ENCODE measurements at places on chromosomes 7 and 10.

- DNase-seq, result peak; percentile 65
These were observed 679 bp downstream of the ARF5 start for GRCh38 chr7:127588697-127589482.

- DNase-seq, result no peak
These were observed 131.0 kb upstream of the ZNF804B start for GRCh38 chr7:88628363-88629085.

DNA sequence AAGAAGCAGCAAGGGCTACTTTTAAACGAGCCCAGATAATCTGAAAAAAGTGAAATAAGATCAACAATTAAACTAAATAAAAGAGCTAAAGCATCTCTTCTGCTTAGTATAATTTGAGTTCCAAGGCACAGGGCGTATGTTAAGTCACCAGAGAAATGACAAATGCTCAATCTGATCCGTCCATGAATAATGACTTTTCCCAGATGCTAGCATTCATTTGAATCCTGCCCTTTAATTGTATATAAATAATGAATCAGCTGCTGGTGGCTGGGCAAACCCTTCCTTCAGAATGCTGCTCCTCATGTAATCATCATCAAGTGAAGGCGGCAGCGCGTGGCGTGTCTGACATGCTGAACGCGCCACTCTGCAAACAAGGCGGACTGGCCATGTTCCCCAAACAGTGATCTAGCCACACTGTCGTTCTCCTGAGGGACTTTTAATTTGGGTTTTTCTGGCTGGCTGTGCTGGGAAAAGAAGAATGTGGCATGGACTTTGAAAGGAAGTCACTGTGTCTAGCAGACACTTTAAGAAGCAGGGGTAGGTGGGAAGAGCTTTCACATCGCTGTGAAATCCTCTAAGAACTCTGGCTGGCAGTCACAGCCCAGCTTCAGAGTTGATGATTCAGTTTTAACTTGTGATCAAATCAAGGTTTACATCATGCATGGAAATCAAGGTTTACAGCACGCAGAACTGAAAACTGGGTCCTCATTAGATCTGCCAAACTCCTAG lies 70.7 kb downstream of the BEND7 start:
- DNase-seq, result no peak

- DNase-seq, result peak; percentile 77
These were observed at the start of gene HTR7 for GRCh38 chr10:90857635-90858460. Gene HTR7, minus strand, starts transcription at chr10:90858039. Its CDS starts 368 bp downstream, at chr10:90857671.

DNA sequence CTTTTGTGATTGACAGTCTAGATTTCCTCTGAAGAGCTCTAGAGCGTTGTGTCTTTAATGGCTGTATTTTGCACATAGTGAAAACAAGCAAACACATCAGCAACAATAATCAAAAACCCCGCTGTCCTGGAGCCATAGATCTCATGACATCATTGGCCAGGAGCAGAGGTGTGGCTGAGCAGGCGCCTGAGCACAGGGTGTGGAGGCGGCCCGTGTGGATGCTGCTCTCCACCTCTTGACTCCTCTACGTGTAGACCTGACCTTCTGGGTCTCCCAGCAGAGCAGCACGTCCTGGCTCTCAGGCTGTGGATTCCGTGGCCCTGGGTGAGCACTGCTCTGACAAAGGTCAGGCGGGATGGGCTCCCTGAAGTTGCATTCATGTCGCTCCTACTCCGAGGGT lies 63.0 kb upstream of the INSYN2A start:
- no peak for DNase-seq

- DNase-seq, result no peak
These were observed 6.6 kb upstream of the ITIH2 start for GRCh38 chr10:7696545-7696944.

DNA sequence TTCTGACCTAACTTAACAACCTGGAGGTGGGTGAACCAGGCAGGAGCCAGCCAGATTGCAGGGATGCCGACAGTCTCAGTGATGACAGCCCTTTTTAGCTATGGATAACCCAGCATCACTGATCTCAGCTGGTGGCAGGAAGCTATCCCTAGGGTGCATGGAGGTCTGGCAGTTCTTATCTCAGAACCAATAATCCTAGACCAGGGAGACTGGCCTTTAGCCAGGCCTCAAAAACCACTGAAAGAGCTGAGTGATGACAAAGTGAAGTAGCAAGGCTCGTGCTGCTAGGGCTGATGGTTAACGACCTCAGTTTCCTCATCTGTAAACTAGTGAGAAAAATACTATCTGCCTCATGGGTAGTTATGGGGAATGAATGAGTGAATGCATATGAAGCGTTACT lies 112.5 kb downstream of the RALA start:
- DNase-seq, result no peak

GRCh38 chr7:43868681-43869005 lies 674 bp downstream of the MRPS24 start:
- DNase-seq, result no peak

- no peak for DNase-seq
These were observed 11.4 kb upstream of the SCART1 start for GRCh38 chr10:133442191-133442966.

DNA sequence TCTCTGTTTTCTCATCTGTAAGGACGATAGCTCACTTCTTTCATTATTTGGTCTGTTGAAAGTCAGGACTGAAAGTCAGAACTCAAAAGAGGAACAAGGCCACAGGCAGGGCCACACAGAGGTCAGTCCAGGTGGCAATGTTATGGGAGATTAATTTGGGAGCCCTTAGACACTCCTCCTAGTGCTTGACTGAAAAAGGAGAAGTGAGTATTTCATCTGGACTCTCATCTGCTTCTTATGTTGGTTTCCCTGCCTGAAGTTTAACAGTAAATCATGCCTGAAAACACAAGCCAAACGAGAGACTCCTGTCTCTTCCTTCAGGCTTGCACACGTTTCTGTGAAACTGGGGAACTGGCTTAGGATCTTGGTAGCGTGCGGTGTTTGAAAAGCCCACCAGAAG lies 248.5 kb downstream of the BUB3 start:
- no peak for DNase-seq

DNA sequence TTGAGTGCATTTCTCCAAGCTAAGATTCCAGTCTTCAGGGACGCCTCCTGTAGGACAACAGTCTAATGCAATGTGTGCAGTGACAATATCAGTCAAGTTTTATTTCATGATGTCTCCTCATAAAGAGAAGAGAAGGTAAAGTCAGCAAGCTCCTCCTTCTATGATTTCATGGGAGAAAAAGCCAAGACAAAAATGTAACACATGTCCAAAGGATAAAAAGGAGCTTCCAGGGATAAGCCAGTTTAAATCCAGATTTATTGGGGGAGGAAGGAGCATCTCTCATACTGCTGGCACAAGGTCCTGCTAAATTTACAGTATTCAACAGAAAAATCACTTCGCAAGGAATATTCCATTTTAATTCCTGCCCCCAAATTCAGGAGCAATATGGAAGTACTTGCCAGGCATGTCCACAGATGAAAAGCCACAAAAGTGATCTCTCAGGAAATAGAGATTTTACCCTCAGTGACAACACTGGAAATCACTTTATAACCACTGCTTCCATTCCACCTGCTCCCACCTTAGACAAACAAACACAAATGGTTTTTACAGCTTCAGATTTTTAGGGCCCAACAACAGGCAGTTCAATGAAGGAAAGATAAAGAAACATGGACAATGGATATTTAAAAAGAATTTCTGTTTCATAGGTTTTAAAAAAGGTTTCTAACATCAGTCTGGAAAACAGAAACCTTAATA lies 677.5 kb upstream of the C7orf33 start:
- DNase-seq, result no peak

- no peak for DNase-seq
These were observed 612.1 kb upstream of the MGMT start for GRCh38 chr10:128854963-128855362.

DNA sequence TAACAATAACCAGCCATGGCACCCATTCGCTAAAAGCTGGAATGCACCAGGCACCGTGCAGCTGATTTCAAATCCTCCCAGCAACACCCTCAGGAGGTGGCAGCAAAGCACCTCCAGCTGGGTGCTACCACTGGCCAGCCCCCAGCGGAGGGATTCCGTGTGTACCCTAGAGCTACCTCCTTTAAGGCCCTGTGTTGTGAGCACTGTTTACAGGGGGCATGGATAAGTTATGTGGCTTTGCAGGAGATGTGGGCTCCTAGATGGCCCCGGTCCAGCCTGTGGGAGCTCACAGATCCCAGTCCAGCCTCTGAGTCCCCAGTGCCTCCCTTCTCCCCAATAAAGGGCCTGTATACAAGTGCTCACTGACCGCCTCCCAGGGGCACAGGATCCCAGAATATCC lies 27.1 kb downstream of the TNRC18 start:
- DNase-seq, result no peak

- peak; percentile 17 for DNase-seq
These were observed 29.5 kb downstream of the CTNNA3 start for GRCh38 chr10:67666416-67667034.

- no peak for DNase-seq
These were observed 121.3 kb upstream of the MGMT start for GRCh38 chr10:129345763-129346162.

DNA sequence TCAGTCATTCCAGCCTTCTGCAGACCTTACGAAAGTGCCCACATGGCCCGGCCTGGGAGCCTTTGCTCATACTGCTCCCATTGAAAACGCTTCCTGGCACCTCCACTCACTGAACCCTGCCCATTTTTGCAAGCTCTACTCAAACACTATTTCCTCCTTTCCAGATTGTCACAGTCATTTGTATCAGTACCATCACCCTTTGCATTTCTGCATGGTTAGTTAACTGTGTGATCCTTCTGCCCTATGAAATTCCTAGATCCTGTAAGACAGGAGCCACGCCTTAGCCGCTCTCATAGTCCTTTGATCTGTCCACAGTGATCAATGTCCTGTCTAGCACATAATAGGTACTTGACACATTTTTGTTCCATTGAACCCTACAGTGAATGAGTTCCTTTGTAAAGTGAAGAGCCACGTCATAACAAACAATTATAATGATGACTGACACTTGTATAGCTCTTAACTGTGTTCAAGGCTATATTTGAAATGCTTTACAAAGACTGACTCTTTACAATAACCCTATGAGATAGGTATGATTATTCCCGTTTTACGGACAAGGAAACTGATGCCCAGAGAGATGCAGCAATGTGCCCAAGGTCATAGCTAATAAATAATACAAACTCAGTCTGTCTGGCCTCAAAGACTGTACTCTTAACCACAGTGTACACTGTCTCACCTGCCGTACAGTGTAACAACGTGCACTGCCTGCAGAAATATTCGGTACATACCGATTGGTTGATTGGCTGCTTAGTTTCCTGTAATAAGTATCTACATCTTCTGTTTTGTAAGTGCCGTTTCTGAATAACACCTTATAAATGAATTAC lies 16.6 kb upstream of the ITIH2 start:
- no peak for DNase-seq

GRCh38 chr10:43254881-43255633 lies 11.8 kb downstream of the RASGEF1A start:
- no peak for DNase-seq

DNA sequence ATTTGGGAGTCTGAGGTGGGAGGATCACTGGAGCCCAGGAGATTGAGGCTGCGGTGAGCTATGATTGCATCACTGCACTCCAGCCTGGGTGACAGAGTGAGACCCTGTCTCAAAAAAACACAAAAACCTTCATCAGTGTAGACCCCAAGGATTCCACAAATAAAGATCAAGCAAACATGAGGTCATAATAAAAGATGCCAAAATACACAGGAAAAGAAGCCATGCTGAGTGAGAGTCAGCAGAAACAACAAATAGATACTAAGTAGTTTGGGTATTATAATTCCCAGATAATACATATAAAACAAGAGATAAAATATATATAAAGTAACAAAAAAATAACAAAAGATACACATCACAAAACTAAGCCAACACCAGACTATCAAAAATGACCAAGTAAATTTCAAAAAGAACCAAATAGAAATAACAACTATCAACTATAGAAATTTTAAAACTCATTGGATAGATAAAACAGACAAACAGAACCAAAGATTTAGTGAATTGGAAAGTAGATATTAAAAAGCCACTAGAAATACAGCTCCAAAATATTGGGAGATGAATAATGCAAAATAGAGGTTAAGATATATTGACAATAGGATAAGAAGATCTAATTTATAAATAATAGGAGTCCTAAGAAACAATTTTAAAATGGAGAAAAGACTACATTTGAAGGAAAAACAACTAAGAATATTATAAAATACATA lies 48.9 kb upstream of the FHIP2A start:
- DNase-seq, result no peak

DNA sequence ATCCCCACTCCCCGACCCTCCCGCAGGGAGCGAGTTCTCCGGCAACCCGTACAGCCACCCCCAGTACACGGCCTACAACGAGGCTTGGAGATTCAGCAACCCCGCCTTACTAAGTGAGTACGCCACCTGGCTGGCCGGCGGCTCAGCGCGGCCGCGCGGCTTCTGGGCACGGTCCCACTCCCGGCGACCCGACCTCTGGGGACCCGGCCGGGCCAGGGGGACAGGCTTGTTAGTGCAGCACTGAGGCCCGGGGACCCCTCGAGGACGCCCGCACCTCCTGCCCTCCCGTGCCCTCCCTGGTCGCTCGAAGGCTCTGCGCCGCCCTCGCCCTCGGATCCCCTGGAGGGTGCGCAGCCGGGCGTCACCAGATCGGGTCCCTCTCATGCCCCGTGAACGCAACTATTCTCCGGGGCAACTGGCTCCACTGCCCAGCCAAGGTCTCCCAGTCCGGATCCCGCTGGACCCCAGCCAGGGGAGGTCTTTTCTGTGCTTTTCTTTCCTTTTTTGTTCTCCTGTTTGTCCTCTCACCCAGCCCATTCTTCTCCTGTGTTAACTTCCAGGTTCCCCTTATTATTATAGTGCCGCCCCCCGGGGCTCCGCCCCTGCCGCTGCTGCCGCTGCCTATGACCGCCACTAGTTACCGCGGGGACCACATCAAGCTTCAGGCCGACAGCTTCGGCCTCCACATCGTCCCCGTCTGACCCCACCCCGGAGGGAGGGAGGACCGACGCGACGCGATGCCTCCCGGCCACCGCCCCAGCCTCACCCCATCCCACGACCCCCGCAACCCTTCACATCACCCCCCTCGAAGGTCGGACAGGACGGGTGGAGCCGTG lies 81.8 kb downstream of the PAX2 start:
- no peak for DNase-seq

DNA sequence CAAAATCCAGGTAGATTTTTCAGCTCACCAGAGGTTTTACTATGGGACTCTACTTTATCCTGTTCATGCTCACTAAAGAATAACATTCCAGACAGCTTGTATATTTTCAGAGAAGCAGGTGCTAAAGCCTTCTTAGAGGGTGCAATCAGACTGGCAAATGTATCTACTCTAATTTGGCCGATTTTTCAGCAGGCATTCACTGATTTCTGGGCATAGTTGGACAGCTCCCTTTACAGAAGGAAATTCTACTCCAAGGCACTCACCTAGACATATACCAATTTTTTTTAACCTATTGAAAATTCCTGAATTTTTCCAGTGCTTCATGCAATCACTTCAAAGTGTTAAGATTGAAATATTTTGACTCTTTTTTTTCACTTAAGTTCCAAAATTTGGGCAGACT lies 3.8 kb upstream of the CNTNAP2 start:
- no peak for DNase-seq

GRCh38 chr10:121081306-121081705 lies 230.1 kb downstream of the WDR11 start:
- DNase-seq, result no peak

- no peak for DNase-seq
These were observed 123.4 kb downstream of the CUX1 start for GRCh38 chr7:101940830-101941229.
